ENCODE measurements at places on chromosomes 7 and 10.

DNA sequence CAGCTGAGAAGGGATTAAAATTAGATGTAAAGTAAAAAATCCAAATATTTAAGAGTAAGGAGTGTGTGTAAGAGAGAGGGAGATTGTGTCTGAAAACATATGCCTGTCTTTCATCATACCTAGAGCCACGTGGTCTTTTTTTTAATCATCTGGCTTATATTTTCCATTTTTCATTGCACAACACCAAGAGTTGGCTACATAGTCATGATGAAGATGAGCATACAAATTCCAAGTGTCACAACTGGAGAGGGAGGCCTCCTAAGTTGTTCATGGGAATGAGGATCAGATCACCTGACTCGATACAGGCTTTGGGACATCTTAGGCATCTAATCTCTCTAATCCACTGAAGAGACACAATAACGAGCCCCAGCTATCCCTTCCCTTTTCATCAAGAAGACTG lies 47.2 kb upstream of the CCDC3 start:
- DNase-seq: no peak

DNA sequence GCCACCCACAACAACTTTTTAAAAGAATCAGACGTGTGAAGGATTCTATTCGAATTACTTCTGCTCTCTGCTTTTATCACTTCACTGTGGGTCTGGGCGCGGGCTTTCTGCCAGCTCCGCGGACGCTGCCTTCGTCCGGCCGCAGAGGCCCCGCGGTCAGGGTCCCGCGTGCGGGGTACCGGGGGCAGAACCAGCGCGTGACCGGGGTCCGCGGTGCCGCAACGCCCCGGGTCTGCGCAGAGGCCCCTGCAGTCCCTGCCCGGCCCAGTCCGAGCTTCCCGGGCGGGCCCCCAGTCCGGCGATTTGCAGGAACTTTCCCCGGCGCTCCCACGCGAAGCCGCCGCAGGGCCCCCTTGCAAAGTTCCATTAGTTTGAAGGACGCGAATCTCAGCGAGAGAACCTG lies 461 bp upstream of the HTRA1 start:
- DNase-seq: no peak

DNA sequence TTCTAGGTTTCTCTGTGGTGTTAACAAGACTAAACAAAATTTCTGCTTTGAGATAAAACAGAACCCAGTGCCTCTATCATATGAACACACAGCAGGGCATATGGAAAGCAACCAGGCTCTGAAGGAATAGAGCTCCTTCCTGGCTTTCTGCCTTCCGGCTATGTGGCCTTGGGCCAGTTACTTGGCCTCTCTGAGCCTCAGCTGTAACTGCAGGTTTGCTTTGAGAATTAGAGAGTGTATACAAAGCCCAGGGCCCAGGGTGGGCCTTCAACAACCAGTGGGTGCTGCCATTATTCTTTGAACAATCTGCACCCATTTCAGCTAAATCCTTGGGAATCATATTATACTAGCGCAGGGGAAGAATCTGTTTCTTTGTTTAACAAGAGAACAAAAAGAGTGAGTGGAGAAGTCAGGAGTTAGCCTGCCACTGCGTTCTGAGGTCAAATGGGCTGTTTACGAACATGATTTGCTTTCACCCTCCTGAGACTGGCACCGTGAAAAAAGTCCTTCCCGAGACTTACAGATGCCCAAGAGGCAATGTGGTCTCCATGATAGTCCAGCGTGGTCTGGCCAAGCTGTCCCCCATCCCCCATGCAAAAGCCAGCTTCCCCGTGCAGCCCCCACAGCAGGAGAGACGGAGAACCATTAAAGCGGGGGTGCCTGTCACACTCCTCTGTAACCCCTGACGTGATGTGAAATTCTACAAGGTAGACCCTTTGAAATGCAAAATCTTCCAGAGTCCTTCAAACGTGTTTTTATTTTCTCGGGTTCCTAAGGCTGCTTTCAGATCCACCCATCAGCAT lies 4.9 kb downstream of the FAM53B start:
- DNase-seq: no peak

DNA sequence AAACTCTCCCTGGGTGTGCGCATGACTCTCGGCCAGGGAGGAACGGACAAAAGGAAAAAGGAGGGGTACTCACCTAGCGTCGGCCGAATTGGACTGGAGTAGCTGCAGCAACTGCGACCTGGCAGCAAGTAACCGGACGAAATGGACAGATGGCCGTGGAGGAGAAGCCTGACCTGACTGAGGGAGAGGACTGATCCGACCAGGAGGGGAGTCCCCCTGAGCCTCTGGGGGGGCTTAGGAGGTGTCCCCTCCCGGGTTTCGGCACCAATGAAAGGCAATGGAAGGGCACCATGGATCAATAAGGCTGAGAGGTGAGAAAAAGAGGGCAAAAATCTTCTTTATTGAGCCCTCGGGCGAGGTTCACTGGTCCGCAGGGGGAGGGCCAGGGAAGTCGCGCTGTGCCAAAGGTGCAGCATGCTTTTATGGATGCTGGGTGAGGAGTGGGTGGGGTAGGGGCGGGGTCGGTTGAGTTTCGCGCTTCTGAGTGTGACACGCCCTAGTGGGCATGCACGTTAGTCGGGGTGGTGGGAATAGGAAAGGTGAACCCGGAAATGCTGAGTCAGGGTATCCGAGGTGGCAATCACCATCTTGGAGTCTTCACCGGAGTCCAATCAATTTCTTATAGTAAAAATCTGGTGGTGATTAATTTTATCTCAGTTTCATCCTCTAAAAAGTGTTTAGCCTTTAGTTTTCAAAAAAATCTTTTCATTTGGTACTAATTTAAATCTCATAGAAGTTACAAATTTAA lies 638.5 kb upstream of the DPP6 start:
- no peak for DNase-seq

- DNase-seq: no peak
These were observed 5.7 kb downstream of the CYTH3 start for GRCh38 chr7:6266699-6267098.

DNA sequence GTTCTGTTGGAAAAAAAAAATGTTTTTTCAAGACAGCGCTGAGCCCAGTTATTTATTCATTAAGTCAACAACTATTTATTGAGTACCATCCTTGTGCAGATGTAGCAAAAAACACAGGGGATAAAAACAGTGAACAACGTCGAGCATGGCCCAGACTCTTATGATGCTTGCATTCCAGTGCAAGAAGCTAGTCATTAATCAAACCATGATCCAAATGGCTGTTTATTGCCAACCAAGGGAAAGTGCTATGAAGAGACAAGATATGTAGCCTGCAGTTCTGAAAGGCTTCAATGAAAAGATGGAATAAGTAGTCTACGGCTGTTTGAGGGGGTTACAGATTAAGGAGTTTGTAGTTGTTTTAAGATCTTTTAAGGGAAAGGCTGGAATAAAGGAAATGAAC lies 262.3 kb downstream of the NEBL start:
- no peak for DNase-seq

DNA sequence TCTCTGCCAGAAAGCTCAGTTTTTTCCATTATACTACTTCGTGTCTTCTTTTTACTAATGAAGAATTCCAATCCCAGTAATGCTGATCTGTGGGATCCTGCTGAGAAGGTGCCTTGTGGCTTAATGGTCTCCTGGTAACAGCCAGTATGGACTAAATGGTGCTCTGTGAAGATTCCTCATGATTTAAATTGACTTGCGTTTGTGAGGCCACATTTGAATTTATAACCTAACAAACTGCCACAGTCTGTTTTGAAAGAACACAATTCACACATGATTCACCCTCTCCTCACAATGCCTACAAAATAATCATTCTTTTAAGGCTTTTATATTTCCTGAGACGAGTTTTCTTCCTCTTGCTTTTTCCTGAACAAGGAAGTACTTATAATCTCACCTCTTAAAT lies 140.0 kb downstream of the MBL2 start:
- no peak for DNase-seq

DNA sequence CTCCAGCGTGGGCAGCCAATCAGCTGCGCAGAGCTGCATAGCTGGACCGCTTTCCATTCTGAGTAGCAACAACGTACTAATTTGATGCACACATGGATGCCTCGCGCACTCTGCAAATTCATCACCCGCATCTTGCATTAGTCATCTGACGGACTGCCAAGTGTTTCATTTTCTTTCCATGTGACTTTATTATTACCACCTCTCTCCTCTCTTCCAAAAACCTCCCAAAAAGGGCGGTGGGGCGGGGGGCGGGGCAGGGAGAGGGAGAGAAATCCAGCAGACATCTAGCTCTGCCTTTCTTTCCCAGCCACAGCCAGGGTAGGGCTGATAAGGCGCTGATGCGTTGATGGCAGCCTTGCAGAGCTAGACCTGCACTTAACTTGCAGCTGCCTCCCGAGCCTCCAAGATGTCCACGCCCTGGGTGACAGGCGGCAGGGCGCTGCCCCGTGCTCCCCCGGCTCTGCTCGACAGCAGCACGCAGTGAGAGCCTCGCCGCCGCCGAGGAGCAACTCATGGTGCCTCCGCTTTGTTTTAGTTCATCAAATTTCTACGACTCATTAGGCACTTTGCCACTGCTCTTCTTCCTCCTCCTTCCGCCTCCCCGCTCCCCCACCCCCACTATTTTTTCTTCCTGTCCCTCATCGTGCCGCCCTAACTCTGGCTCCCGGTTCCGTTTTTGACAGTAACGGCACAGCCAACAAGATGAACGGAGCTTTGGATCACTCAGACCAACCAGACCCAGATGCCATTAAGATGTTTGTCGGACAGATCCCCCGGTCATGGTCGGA lies 147.3 kb downstream of the CELF2 start:
- DNase-seq: peak; percentile 28

GRCh38 chr7:129831424-129832058 lies 121.2 kb downstream of the UBE2H start:
- peak; percentile 100 for DNase-seq

GRCh38 chr7:145252031-145252430 lies 416.2 kb upstream of the TPK1 start:
- no peak for DNase-seq

DNA sequence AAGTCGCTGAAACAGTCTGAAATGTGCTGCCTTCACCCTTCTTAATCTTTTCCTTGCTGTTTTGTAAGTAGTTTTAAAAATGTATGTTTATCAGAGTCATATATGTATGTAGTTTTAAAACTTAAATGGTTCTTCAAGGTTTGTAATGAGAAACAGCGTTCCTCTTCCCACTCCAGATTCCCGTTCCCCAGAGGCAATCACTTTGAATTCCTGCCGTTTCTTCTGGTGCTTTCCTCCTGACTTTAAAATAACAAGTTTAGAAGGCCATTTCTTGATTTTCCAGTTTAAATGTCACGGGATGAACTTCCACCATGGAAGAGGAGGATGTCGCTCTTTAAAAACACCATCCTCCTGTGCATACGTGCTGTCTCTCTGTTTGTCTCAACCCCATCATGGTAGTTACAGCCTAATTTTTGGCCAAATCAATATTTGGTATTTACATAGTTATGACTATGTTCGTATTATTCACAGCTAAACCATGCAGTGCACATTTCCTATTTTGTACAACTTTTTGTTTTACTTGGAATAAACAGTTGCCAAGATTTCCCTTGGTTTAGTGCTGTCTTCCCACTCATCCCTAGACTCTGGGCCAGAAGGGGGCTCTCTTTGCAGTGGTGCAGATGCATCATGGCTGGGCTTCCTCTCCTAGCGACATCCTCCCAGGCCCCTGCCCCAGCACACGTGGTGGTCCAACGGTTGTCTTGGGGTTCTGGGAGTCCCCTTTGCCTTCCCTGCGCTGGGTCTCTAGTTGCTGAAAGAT lies 151.4 kb downstream of the PTPN20 start:
- DNase-seq: no peak

GRCh38 chr10:115239761-115240160 lies 146.6 kb downstream of the ATRNL1 start:
- no peak for DNase-seq

GRCh38 chr7:152760854-152761748 lies 1.5 kb downstream of the ACTR3B start:
- DNase-seq: peak; percentile 73

DNA sequence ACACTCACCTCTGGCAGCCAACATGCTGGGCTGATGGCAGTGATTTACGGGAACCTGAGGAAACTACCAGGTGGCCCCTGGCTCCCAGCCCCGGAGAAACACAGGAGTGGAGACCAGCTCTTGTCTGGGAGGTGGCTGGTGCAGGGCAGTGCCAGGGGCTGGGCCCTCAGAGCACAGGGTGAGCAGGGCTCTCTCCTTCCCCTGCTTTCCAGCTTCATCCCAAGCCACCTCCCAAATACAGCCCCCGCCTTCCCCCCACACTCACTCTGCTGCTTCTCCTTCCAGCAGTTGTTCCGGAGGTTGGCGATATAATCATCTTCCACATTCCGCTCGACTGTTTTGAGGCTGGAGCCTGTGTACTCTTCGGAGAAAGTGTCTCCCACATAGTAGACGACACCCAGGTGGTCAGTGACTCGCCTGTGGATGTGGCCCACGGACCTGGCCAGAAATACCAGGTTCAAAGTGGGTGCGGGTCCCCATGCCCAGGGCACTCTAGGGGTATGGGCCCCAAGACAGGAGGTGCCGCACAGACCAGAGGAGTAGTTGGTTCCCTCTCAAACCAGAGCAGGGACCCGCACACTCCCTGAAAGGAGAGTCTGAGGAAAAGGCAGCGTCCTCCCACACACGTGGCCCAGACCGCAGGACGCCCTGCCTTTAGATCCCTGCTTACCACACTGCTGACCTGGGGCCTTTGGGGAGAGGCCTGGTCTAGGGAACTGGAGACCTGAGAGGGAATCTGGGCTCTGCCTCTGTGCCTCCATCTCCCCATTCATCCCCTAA lies 18.3 kb downstream of the DNAJB12 start:
- DNase-seq: no peak

DNA sequence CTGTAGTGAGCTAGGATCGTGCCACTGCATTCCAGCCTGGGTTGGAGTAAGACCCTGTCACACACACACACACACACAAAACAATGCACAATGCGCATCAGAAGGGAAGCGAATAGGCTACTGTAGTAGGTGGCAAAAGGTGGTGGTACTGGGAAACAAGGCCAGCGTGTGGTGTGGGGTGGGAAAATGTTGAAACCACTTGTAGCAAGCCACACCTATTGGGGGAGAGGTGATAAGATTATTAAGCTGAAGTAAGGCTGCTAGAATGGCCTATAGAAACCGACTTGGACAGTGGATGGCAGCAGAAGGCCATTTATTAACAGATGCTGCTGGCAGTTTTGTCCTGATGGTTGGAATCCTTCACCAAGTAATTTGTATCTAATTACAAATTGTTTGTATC lies 7.2 kb upstream of the CHCHD1 start:
- DNase-seq: peak; percentile 51

DNA sequence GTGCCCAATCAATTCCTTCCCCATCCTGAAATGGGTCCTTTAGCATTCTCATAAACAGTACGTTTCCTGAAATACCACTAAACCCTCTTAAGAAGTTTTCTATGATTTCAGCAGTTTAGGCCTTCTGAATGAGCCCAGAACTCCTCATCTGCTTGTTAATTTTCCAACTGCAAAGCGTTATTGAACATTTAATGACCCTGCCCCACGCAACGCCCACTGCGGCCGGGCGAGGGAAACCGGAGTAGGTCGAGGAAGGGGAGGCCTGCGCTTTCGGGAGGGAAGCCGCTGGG lies 608 bp upstream of the UBN2 start:
- no peak for DNase-seq
